ENCODE measurements at places on chromosomes 4 and X. TPM values are rescaled to one million over a fixed set of nuclear protein-coding genes. Genes with fewer than 3 reads are reported as not detected.

Gene RGN
- total RNA-seq, result 1.5 TPM

Gene UCHL1
- 13.8 TPM for total RNA-seq

Gene GPR34
- total RNA-seq, result 1.7 TPM

Gene OTC
- total RNA-seq, result not detected

Gene EDNRA
- total RNA-seq, result 4.5 TPM

Gene NLRP2B
- not detected for total RNA-seq

Gene PPEF2
- total RNA-seq, result not detected

GRCh38 chr4:77193511-77194102 lies 36.6 kb downstream of the CCNG2 start:
- peak; percentile 88 for DNase-seq

DNA sequence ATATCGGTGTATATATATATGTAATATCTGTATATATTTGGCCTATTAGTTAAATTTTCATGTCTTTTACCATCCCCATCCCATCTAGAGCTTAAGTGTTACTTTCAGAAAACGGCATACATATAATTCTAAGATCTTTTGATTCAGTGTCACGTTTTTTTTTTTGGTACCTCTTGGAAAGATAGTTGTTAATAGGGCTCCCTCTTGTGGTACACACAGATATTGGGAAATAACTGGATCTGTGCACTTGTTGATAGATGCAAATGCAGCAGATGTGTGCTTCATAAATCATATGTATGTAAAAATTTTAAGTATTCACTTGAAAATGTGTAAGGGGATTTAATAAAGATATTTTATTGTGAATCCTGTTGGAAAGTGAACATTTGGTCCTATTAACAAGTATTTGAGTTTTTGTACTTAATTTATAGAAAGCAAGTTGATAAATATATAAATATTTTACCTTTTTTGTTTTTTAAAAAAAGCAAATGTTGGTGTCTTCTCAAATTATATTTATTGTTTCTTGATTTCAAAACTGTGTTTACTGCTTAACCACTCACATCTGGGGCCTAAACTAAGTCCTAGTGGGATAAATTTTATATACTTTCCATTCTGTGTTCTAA lies 74.7 kb downstream of the PAQR3 start:
- DNase-seq, result no peak

GRCh38 chrX:537151-537550 lies 93.4 kb upstream of the SHOX start:
- DNase-seq, result no peak

GRCh38 chr4:16431866-16432265 lies 205.6 kb upstream of the TAPT1 start:
- no peak for DNase-seq

- DNase-seq, result no peak
Observed at GRCh38 chr4:65656008-65656407, 14.3 kb downstream of the EPHA5 start.

DNA sequence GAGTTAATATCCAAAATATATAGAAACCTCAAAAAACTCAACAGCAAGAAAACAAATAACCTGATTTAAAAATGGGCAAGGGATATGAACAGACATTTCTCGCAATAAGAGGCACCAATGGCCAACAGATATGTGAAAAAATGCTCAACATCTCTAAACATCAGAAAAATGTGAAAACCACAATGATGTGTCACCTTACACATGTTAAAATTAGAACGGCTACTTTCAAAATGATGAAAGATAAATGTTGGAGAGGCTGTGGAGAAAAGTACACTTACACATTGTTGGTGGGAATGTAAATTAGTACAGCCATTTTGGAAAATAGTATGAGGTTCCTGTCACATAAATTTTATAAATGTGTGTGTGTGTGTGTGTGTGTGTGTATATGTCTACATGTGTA lies 731.3 kb downstream of the DMD start:
- no peak for DNase-seq

- no peak for DNase-seq
Observed at GRCh38 chr4:180900781-180901180, 1342.4 kb upstream of the TENM3 start.

DNA sequence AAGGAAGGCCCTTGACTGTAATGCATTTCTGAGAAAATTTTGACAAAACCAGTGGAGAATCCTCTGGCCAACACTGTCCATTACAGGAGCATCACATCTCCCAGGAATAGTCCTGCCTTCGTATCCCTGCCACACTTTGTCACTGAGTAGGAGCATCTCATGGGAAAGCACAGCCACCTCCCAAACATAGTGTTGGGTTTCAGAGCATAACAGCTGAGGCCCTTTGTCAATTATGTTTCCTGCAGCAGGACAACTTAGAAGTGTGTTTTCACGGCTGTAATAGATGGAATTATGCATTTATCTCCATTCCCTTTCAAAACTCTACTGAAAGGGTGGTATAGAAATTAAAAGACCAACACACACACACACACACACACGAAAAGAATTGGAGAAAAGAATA lies 91.1 kb upstream of the SMAD1 start:
- DNase-seq, result no peak

GRCh38 chr4:94032754-94033153 lies 174.9 kb upstream of the SMARCAD1 start:
- DNase-seq, result no peak

DNA sequence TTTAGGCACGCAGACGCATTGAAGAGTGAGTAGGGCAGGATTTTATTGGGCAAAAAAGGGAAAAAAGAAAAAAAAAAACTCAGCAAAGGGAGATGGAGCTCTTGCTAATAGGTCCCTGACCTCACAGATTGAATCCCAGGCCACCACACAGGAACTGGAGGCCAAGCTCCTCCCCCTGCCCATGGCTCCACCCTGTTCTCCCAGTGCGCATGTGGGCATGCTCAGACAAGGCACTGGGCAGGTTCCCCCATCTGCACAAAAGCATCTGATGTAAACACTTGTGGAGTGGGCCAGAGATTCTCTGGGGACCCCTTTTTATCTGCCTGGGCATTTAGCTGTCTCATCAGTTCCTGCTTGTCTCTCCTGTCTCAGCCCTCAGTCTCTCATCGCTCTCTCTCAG lies 9.5 kb downstream of the FRMD7 start:
- DNase-seq, result no peak

- no peak for DNase-seq
Observed at GRCh38 chr4:40323866-40324265, 11.3 kb upstream of the CHRNA9 start.

DNA sequence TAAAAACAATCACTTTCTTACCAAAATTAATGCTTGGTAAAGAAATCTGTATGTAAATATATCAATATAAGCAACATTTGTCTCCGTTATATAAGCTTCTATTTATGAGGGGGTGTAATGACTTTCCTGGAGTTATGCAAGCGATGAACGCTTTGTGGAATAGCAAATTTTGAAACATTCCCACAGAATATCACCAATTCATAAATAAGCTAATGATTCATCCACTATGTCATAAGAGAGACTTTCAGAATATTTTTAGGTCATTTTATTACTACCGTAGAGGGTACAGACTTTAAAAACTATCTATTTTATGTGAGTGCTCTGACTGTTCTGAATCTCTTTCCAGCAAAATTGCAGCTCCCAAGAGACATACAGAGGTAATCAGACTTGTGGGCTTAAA lies 179.5 kb upstream of the FTHL17 start:
- DNase-seq, result no peak

DNA sequence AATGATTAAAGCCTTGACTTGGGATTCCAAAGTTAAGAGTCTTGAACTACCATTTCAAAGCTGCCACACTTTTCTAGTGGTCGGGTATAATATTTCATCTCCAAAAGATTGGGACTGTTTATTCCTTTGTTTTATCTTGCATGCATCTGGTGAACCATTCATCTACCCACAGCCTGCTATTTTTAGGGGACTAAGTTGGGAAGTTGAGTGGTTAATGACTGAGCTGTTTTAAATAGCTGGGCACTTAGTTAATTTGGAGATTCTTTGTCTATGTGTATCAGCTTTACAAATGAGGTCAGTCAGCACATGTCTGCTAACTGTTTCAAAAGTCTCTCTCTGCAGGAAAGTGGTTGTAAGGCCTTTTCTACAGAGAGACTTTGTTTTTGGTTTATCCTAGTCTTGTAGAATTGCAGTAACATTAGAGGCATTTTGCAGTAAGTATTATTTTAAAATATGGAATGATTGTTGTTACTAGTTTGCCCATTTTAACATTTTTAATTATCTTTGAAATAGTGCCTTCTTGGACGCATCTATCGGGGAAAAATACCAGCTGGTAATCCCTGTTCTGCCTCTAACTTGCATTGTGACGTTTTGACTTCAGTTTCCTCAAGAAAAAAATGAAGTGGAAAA lies 8.2 kb downstream of the BMP2K start:
- no peak for DNase-seq

- no peak for DNase-seq
Observed at GRCh38 chrX:20205927-20206708, 60.6 kb downstream of the RPS6KA3 start.

DNA sequence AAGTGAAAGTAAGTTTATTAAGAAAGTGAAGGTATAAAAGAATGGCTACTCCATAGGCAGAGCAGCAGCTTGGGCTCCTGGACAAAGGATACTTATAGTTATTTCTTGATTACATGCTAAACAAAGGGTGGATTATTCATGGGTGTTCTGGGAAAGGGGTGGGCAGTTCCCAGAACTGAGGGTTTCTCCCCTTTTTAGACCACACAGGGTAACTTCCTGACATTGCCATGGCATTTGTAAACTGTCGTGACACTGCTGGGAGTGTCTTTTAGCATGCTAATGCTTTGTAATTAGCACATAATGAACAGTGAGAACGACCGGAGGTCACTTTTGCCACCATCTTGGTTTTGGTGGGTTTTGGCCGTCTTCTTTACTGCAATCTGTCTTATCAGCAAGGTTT lies 557.6 kb downstream of the SPRY1 start:
- DNase-seq, result no peak

GRCh38 chr4:155777971-155778735 lies 19.3 kb downstream of the GUCY1B1 start:
- DNase-seq, result no peak

DNA sequence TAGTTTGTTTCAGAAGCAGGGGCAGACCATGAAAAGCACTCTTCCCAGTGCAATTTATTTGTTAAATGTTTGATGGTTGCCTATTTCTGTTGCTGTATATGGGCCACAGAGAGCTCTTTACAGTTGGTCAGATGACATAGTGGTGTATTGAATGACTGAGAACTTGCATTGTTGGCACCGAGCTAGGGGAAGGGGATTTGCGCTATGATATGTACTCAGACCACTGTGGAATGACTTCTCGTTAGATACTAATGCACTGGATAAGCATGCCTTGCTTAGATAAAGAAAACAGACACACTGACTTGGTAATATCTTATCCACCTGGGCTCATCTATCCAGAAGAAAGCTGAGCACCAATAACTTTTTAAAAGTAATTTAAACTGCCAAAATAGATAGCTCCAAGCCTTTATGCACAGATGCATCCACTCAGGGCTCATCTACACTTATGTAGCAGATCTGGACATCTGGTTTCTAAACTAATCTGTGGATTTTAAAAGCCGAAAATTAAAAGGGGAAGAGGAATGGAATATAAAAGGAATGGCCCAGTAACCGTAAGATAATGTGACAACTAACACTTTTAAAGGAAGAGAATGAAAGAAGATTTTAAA lies 132.7 kb downstream of the GATB start:
- DNase-seq, result no peak

- no peak for DNase-seq
Observed at GRCh38 chr4:133474501-133474900, 325.4 kb downstream of the PCDH10 start.

DNA sequence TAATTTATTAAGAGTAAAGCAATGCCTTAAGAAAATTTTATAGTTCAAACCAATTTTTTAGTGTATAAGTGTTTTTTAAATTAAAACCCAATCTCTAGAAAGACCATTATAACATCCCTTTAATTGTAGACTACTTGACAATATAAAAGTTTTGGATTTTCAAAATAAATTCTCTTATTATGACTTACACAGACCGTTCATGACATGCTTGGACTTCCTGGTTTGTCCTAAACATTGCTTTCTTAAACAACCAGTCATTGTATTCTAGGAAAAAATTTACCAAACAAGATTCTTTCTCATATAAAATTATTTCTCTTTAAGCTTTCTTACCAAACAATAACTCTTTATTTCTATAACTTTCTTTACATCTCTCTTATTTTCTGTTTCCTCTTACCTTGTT lies 49.0 kb upstream of the CXorf51A start:
- no peak for DNase-seq

GRCh38 chrX:65610040-65610439 lies 57.4 kb upstream of the MSN start:
- DNase-seq, result no peak

GRCh38 chr4:186715077-186715476 lies 8.6 kb downstream of the FAT1 start:
- no peak for DNase-seq

- no peak for DNase-seq
Observed at GRCh38 chr4:23635468-23635867, 254.4 kb downstream of the PPARGC1A start.

GRCh38 chrX:26762253-26762652 lies 546.3 kb downstream of the MAGEB5 start:
- no peak for DNase-seq

GRCh38 chr4:165563851-165564250 lies 185.0 kb downstream of the CPE start:
- no peak for DNase-seq
